Iris pigment epithelial cell (primary cell): ENCODE measurements at places on chromosomes 4 and X.
A peak's percentile ranks its signal among the peaks of the same experiment; 100 is the strongest.

DNA sequence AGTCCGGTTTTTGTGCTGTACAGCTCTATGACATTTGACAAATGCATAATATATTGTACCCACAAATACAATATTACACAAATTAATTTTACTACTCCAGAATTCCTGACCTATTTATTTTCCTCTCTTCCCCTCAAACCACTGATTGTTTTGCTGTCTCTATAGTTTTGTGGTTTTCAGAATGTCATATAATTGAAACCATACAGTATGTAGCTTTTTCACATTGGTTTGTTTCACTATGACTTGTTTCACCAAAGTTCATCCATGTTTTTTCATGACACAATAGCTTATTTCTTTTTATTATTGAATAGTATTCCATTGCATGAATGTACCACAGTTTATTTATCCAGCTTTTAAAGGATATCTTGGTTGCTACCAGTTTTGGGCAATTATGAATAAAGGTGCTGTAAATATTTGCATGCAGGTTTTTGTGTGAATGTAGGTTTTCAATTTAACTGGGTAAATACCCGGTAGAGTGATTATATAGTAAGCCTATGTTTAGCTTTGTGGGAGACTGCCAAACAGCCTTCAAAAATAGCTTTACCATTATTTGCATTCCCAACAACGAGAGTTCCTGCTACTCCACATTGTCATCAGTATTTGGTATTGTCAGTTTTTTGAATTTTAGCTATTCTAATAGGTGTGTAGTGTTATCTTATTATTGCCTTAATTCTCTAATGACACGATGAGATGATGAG, 25.9 kb downstream of the RNF175 start:
- no peak for DNase-seq

DNA sequence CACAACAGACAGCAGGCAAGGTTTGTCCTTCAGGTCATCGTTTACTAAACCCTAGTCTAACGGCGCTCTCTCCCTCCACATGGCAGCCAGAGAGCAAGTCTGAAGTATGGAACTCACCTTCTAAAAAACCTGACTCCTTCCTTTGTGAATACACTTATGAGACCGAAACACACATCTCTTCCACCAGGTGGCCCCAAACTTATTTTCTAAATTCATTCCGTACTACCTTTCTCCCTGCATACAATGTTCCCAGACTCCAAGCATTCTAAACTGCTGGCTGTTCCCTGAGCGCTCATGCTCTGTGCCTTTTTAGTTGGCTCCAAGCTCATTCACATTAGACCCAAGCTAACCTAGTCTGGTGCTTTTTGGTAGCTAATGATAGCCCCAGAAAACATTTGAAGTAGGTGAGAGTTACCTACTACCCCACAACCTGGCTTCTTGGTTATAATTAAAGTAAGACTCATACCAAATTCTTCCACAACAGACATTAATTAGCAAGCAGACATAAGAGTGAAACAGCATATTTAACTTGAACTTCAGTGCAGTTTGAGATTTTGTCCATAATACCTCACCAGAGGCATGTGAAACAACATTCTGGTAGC, 67.6 kb upstream of the DCLK2 start:
- DNase-seq, result peak; percentile 60

DNA sequence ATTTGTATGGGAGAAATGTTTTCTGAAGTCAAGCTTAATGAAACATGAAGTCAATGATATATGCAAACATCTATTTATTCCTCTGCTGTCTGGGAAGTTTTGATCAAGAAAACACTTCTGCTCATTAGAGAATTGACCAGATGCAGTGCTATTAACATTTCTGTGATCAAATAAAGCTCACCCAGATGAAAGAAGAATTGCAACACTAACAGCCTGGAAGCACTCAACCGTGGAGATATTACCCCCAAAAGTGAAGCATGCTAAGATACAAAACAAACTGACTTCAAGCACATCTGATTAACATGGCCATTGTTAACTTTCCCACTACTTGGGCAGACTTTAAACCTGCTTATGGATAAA, 73.7 kb upstream of the GUCY1A1 start:
- no peak for DNase-seq

GRCh38 chrX:133924548-133924947, 60.8 kb downstream of the GPC3 start:
- no peak for DNase-seq

DNA sequence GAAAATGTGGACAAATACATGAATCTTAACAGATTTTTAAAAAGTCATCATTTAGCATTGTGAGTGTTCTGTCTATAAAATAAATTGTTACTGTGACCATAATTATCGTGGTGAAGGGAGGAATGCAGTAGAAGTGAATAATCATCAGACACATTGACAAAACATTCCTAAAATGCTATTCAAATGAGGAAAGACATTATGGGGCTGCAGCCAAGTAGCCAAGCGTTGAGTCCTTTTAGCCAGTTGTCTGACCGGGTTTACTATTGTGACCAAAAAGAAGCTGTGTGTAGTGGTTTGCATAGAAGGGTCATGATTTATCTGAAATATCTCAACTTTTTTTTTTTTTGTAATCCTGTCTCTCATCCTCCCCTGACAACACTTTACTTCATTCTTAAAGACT, 19.5 kb downstream of the WWC2 start:
- DNase-seq, result peak; percentile 94

DNA sequence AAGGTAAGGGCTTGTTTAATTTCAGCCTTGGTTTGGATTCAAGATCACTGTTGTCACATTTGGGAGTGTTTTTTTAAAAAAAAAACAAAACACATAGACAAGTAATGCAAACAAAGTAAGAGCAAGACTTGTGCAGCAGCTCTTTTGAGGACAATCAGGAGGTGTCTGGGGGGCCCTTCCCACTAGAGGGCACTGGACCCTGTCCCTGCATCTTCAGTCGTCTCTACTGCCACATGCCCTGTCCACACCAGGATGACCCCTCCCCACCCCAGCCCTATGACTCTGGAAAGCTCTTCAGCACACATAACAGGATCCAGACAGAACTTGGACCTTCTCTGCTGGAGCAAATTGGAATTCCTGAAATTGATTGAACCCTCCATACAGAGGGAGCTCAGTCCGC, 71.0 kb downstream of the USP46 start:
- no peak for DNase-seq

DNA sequence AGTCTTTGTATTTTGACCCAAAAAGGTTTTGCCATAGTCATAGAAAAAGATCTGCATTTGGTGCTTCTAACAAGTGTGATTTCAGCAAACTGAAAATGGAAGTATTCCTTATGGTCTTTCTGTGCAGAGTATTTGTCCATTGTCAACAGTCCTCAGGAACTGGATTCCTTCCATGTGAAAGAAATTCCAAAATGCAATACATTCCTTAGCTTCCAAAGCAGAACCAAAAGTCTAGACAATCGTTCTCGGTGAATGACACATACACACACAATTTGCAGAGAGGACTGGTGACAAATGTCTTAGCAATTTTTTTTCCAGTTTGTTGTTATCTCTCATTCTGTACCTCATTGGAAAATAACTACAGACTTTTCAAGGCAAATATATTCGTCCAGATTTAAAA, 562.2 kb upstream of the SLIT2 start:
- peak; percentile 76 for DNase-seq

DNA sequence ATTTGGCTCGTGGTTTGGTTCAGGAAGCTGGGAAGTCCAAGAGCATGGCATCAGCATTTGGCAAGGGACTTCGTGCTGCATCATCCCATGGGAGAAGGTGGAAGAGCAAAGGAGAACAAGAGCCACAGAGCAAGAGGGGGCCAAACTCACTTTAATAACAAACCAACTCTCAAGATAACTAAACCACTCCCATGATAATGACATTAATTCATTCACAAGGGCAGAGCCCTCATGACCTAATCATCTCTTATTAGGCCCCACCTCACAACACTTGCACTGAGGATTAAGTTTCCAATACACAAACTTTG, 113.4 kb upstream of the ATXN3L start:
- DNase-seq, result peak; percentile 45

DNA sequence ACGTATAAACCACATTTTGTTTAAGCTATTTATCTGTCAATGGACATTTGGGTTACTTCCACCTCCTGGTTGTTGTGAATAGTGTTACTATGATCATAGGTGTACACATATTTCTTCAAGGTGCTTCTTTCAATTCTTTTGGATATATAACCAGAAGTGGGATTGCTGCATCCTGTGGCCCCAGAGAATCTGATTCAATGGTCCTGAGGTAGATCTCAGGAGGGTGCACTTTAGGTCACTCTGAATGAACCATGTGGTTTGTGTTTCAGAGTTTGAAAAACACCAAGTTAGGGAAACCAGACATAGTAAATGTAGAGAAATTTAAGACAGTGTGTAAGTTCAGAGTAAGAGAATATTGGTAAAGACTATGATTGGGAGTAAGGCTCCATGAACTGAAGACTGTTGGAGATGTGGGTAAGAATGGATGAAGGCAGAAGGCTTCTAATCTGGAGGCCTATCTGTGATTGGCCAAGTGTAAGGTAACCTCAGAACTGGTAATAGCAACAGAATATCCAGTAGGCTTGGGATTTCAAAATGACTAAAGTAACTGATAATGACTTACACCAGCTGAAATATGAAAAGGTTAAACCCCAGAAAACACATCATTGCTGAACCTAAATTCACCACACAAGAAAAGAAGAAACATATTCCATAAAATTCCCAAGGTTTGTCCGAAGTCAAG, 236.9 kb downstream of the CAMK2D start:
- no peak for DNase-seq

DNA sequence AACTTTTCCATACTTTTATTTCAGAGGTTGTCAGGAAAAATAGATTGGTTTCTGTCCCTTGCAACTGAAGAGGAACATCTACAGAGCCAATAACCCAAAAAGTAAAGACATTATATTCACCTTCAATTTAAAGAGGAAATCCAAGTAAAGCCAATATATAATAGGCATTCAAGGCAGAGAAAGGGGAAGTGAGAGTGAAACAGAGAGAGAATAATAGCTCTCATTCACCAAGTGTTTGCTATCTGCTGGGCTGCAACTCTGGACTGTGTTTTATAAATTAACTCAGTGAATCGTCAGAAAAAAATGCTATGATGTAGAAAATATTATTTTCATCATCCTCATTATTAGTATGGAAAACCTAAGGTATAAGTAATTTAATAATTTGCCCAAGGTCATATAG, 448.5 kb downstream of the TRAM1L1 start:
- no peak for DNase-seq
